Right lung (tissue), 10 donors: ENCODE measurements at places on chromosomes 13 and 19. TPM values are rescaled to one million over a fixed set of nuclear protein-coding genes. Genes with fewer than 3 reads are reported as not detected.
A peak's percentile ranks its signal among the peaks of the same experiment; 100 is the strongest.

DNA sequence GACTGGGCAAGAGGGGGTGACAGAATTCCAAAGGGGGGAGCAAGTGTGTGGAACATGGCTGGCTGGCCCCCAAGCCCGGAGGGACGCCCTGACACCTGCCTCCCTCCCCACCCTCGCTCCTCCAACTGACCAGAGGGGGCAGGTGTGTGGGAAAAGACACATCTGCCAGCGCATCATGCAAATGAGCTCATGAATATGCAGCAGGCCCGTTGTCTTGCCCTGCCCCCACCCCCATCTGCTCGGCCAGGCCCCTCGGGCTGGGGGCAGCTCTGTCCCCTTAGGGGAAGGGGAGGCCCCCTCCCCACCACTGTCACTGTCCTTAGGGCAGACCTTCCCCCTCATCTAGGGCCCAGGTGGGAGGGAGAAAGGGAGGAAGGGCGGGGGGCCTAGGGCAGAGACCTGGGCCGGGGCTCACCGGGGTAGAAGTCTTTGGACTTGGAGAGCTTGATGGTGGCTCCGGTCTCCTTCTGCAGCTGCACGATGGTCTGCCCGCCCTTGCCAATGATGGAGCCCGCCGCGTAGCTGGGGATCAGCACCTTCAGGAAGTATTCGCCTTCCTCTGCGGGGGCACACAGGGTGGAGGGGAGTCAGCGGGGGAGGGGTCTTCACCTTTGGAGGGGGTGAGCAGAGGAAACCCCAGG, 12.9 kb downstream of the NOVA2 start:
- DNase-seq: no peak

DNA sequence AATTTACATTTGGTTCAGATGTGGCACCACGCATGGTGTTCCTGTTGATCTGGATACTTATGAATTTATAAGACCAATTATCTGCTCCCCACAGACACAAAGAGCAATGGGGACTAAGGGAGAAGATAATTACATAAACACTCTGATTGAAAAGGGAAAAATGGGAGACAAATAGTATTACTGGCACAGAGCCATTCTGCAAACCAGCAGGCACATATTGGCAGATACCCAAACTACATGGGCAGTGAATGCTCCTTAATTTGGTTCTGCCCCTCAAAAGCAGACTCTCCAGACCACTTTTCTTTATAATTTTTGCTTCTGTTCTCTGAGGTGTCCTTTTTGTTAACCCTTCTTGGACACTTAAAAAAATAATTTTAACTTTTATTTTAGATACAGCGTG, 1674.2 kb downstream of the PCDH9 start:
- DNase-seq: no peak

DNA sequence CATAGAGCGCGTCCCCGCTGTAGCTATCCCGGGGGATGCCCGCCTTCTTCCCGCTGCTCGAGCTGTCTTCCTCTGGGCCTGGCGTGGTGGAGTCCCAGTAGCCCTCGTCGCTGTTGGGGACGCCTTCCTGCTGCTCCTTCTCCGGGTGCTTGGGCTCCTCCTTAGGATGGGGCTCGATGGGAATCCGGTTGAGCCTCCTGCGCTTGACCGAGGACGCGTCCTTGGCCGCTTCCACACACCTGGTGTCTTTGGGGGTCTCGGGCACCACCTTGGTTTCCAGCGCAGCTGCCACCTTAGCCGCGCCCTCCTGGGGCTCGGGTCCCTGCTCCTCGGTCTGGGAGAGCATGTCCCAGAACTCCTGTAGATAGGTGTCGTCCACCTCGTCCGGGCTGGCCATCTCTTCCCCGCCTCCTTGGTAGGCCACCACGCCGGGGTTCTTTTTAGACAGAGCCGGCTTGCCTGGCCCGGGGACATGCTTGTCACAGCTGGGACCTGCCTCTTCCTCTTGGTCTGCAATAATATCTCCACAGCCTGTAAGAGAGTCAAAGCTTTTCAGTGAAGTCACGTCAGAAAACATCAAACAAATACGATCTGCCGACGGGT, 2.0 kb downstream of the AMER2 start:
- no peak for DNase-seq

DNA sequence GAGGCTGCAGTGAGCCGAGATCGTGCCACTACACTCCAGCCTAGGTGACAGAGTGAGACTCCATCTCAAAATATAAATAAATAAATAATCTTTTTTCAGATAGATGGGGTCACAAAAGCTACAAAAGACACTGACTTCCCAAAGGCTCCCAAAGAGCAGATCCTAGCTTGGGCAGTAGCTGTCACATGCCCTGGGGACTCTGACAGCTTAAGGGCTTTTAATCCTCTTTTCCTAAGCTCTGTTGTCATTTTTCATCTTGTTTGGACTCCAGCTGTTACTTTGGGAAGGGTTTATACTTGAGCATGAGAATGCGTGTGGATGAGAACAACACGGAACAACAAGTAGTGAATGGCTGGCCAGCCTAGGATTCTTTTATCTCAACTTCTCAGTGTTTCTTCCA, 231.7 kb downstream of the MZT1 start:
- no peak for DNase-seq

DNA sequence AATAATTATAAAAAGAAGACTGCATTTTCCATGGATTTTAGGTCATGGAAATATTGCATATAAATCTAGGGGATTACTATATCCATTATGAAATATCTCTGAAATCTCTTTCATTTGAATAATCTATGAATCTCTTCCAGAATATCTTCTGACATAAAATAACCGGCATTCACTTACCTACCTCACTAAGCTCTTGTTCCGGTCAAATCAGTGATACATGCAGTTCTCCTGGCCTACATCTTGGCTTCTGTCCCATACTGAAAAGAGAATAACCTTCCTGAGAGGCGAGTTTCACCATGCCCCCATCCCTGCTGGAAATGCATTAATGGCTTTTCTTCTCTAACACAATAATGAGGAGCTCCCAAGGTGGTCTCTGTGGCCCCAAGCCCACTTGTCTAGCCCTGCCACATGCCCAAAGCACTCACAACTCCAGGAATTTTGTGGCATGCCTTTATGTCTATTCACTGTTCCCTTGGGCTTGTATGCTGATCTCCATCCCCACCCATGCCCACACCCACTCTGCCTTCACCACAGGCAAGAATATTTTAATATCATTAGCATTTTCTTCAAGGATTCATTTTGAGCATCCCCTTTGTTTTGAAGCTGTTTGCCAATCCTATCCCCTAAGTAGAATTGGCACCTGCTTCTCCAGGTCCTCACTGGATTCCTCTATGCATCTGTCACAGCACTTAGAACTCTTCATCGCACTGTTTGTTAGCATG, 401.6 kb downstream of the COG6 start:
- no peak for DNase-seq

GRCh38 chr13:23020246-23020843, 160.4 kb upstream of the SGCG start:
- peak; percentile 62 for DNase-seq

- peak; percentile 93 for DNase-seq
These were observed 21.0 kb downstream of the SMIM24 start for GRCh38 chr19:3459089-3459881.

- DNase-seq: peak; percentile 1
These were observed 460 bp upstream of the ZNF155 start for GRCh38 chr19:43983544-43983911.

Gene DCAF15
- 25.0 TPM for polyA plus RNA-seq

Gene HS6ST3
- polyA plus RNA-seq: 0.07 TPM

Gene MAN2B1
- polyA plus RNA-seq: 42.1 TPM

Gene CCDC169
- polyA plus RNA-seq: 9.2 TPM

Gene TBXA2R
- polyA plus RNA-seq: 2.7 TPM

Gene PSG2
- polyA plus RNA-seq: not detected

Gene MYO1F
- polyA plus RNA-seq: 11.1 TPM

Gene SHISA7
- 0.23 TPM for polyA plus RNA-seq
